NCI-H510A treated with DMSO at 0.1 percent for 48 hours (cell line): ENCODE measurements at places on chromosomes 11 and 22.

DNA sequence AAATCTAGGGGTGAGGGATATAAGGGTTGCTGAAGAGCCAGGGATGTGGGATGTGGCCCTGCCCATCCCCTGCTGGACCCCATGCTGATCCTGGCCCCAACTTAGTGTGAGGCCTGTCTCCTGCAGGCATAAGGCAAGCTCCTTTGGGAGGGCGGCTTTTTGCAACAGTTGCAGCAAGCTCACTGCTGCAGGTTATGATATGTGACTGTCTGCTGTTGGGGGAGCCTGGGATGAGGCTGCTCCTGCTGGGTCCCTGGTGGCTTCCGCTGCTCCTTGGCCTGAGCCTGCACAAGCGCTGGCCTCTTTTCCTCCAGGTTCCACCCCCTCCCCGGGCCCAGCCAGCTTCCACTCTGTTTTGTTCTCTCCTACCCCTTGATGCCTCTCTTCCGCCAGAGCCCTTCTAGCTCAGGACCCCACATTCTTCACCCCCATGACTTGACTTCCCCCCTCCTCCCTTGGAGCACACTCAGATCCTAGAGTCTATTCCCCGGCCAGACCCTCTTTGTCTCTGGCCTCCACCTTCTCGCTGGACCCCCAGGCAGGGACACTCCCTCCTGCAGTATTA, 35.0 kb upstream of the SYT13 start:
- no peak for DNase-seq

GRCh38 chr11:102966011-102966410, 10.5 kb upstream of the MMP13 start:
- DNase-seq, result no peak

DNA sequence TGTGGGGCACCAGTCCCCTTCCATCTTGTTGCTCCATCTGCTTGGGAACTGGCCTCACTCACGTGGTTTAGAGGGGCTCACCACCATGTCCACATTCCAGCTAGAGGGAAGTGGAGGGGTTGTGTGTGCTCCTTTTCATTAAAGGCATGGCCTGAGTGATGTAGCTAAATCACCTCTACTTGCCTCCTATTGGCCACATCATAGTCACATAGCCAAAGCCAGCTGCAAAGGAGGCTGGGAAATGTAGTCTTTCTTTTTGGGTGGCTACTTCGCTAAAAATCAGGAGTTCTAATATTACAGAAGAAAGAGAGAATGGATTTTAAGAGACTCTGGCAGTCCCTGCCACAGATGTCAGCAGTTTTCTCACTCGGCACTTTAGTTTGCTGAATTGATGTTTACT, 63.0 kb upstream of the ALX4 start:
- no peak for DNase-seq

GRCh38 chr11:134459246-134460061, 47.4 kb upstream of the B3GAT1 start:
- no peak for DNase-seq

DNA sequence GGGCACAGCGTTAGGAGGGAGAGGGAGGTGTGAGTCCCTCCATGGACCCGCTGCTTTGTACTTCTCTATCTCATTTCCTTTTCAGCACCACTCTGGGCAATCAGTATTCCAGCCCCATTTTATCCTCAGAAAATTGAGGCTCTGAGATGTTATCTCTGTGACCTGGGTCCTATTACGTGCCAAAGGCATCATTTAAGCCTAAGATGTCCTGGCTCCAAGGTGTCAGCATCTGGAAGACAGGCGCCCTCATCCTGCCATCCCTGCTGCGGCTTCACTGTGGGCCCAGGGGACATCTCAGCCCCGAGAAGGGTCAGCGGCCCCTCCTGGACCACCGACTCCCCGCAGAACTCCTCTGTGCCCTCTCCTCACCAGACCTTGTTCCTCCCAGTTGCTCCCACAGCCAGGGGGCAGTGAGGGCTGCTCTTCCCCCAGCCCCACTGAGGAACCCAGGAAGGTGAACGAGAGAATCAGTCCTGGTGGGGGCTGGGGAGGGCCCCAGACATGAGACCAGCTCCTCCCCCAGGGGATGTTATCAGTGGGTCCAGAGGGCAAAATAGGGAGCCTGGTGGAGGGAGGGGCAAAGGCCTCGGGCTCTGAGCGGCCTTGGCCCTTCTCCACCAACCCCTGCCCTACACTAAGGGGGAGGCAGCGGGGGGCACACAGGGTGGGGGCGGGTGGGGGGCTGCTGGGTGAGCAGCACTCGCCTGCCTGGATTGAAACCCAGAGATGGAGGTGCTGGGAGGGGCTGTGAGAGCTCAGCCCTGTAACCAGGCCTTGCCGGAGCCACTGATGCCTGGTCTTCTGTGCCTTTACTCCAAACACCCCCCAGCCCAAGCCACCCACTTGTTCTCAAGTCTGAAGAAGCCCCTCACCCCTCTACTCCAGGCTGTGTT, 829 bp upstream of the APOC3 start:
- DNase-seq, result no peak

DNA sequence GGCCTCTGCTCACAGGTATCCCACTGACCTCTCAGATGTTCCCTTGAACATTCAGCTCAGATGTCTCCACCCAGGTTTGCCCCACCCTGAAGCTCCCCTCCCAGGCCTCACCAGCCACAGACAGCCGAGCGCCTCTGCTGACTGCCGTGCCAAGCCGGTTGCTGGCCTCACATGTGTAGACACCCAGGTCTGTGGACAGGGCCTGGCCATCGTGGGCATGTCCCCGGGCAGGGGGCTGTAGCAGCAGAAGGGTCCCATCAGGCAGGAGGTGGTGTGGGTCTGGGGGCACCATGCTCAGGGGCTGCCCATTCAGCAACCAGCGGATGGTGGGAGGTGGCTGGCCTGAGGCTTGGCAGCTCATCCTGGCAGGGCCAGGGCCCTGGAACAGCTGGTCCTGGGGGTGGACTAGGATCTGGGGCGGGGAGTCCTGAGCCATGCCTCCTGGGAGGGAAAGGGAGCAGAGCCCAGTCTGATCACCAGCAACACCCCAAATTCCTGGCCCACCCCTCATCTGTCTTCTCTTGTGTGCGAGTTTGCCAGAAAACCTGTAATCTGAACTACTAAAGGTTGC, 759 bp downstream of the ROBO4 start:
- no peak for DNase-seq

- no peak for DNase-seq
Observed at GRCh38 chr11:109018639-109019038, 353.8 kb downstream of the DDX10 start.

GRCh38 chr11:125332821-125333220, 163.2 kb downstream of the FEZ1 start:
- DNase-seq, result no peak

DNA sequence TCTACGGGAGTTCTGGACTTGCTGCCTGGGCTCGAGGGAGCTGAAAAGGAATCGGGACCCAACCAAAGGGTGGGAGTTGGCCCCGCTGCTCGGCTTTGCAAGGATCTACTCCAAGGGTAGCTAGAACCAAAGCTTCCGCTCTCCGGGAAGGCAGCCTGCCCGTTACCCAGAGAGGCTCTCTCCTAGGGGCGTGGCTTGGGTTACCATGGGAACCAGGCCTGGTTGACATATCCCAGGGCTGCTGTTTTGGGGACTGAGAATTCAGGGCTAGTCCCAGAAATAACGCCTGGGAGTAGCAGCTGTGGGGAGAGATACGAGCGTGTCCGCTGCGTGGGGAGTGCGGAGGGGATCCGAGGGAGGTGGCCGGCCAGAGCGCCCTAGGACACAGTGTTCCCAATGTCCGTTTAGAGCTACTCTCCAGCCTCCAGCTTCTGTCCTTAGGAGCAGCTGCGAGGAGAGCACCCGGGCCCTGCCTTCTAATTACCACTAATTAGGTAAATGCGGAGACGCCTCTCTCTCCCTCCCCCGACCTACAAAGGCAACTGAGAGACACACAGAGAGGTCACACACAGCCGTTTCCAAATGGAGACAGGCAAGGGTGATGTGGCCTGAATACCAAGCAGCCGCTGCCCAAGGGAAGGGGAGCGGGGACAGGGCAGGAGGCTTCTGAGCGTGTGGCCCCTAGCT, 141.6 kb upstream of the CADM1 start:
- no peak for DNase-seq

- DNase-seq, result no peak
Observed at GRCh38 chr11:3136546-3137455, 28.3 kb downstream of the OSBPL5 start.

GRCh38 chr11:124612045-124612444, 817 bp downstream of the PANX3 start:
- no peak for DNase-seq

- DNase-seq, result no peak
Observed at GRCh38 chr11:10979529-10979928, 121.7 kb upstream of the ZBED5 start.

DNA sequence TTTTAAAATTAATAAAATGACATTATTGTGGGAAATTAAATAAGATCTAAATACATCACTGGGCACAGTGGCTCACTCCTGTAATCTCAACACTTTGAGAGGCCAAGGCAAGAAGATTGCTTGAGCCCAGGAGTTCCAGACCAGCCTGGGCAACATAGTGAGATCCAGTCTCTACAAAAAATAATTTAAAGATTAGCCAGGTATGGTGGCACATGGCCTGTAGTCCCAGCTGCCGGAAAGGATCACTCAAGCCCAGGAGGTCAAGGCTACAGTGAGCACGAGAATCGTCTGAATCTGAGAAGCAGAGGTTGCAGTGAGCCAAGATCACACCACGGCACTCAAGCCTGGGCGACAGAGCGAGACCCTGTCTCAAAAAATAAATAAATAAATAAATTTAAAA, 15.9 kb upstream of the CARD10 start:
- DNase-seq, result no peak

- DNase-seq, result no peak
Observed at GRCh38 chr11:63764679-63765647, 3.6 kb downstream of the ZFTA start.

DNA sequence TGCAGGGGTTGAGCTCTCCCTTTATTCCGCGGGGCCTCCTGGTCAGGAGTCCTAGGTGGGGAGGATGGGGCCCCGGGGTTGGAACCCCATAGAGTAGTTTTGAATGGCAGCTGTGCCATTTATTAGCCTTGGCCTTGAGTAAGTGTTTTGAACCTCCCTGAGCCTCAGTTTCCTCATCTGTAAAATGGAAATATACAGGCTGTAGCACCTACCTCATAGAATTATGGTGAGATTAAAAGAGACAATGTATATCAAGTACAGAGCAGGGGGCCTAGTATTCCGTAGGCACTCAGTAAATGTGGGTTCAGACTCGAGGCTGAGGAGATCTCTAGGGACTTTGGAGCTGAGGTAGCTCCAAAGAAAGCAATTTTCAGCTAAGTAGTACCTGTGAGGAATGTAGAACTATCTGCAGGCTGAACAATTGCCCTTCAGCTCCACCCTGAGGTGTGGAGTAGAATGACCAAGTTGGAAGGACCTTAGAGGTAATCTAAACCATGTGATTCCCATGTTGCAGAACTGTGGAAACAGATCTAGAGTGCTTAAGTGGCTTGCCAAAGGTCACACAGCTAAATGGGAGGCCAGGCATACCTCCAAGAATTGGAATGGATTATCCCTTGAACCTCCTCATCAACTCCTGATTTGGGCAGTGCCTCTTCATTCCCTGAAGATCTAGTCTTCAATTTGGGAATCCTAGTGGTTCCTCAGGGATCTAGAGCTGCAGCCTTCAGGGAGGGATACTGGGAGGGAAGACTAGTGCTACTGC, 682 bp downstream of the PGAP2 start:
- no peak for DNase-seq

- DNase-seq, result no peak
Observed at GRCh38 chr11:104892723-104893511, 5.3 kb downstream of the CASP12 start.

- DNase-seq, result no peak
Observed at GRCh38 chr11:2077061-2077802, 62.0 kb downstream of the IGF2 start.

GRCh38 chr22:25959818-25960774, 209.2 kb upstream of the SEZ6L start:
- no peak for DNase-seq

GRCh38 chr11:27705873-27706820, 5.9 kb upstream of the BDNF start:
- no peak for DNase-seq

GRCh38 chr11:26607725-26608506, 35.9 kb upstream of the MUC15 start:
- DNase-seq, result no peak

- no peak for DNase-seq
Observed at GRCh38 chr11:73248526-73249185, 23.5 kb upstream of the P2RY6 start.

DNA sequence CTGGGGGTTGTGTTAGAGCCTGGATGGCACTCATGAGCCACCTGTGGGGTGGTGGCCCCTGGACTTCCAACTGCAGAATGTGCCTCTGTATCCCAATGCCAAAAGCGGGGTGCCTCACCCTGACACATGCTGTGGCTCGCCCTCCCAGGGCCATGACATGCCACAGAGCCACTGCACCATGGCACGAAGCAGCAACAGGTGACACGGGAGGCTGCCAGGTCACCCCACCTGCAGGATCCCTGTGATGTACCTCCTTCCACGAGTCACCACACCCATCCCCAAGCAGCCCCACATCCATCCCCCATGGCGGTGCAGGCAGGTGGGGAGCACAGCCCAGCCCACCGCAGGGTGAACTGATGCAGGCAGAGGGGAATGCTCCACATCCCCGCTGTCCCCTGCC, 14.8 kb downstream of the NECTIN1 start:
- no peak for DNase-seq

DNA sequence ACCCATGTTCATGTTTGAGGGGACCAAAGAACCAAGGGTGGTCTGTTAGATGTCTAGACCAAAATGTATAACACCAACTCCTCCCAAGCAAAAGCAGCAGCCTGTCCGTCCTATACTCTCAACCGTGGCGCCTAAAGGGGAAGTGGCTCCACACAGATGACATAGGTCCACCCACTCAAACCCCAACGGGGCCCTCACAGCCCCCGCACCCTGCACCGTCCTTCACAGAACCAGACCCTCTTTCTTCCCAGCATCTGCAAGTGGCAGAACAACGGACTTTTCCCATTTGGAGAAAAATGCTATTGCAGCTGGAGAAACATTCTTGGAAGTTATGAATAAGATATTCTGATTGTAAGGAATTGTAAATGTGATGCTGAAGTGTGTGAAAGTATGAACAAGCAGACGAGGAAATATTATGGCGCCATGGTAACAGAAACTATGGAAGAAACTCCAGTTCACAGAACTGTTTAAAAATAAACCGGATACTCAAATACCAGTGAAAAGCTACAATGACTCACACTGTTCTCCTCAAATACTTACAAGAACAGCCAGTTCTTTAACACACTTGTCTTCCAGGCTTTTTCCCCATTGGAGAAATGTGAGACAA, 76.5 kb upstream of the ARFGAP3 start:
- DNase-seq, result no peak

DNA sequence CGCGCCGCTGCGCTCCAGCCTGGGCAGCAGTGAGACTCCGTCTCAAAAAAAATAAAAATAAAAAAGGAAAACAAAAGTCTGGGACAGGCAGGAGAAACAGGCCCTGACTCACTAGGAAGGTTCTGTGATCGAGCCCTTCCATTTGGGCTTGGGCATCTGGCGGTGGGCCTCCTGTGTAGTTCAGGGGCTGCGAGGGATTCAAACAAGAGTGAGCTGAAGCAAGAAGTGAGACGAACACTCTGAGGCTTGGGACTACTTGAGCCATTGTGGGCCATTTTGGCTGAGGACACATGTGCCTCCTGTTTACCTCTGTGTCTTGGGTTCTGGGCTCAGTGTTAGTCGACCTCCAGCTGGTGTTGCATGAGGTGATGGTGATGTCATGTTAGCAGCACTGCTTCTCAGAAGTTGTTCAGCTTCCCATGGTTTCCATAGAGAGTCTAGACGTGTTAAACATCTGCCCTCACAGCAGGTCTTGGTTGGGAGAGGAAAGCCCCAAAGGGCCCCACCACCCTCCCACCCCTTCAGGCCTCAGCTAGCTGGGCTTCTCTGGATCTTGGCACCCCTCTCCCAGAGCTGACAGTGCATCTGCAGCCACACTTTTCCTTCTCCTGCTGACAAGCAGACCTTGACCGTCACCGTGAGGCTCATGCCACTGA, 57.8 kb downstream of the MED15 start:
- no peak for DNase-seq
